Stimulated activated CD8-positive, alpha-beta memory T cell treated with anti-CD3 and anti-CD28 coated beads, Interleukin-2, amount 100 ng/mL, for 48 hours (primary cell): ENCODE measurements at places on chromosomes 3 and 15.

DNA sequence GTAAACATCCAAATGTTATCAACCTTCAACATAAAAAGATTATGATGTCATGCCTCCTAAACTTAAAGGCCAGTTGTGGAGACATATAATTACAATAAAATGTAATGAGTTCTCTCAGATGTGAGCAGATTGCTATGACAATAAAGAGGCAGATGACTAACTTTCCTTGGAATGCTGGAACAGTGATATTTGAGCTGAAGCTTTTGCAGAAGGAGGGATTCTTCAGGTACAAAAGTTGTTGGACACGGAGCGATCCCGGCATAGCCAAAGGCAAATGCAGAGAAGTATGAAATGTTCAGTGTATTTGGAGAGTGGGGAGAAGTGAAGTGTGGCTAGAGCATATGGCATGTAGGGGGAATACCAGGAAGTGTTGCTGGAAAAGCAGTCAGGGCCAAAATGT lies 520.1 kb downstream of the FGF12 start:
- DNase-seq, result no peak

- no peak for DNase-seq
Measured at GRCh38 chr3:123788710-123789109, 95.4 kb downstream of the MYLK start.

- DNase-seq, result no peak
Measured at GRCh38 chr15:42284551-42284950, 11.3 kb upstream of the TMEM87A start.

- no peak for DNase-seq
Measured at GRCh38 chr3:156176048-156176447, 55.7 kb downstream of the KCNAB1 start.

DNA sequence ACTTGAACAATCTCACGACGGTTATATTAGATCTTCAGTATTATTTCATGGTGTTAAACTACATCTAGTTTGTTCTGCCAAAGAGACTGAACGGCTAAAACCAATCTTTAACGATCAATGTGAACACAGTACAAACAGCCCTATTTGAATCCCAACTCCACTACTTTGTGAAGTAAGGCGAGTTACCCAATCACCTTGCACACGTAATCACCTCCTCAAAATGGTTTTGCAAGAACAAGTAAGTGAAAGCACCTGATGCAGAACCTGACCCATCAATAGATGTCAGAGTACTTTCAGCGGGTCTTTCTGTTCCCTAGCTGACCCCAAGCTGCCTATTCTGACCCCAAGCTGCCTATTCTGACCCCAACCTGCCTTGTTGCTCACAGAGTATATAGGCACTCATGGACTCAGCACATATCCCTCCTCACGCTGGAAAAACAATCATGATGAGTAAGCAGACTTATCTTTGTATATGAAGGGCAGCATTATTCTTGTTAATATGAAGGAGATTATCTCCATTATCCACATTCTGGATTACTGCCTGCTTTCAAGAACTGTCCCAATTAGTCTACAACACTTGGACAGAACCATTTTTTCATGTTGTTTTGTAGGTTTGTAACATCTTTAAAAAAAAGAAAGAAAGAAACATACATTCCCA lies 3.7 kb downstream of the KPNA1 start:
- no peak for DNase-seq

- DNase-seq, result no peak
Measured at GRCh38 chr15:63986751-63987341, 59.4 kb downstream of the DAPK2 start.

- DNase-seq, result no peak
Measured at GRCh38 chr3:124617177-124617576, 113.1 kb upstream of the UMPS start.

GRCh38 chr3:53887446-53887845 lies 4.2 kb downstream of the SELENOK start:
- no peak for DNase-seq

DNA sequence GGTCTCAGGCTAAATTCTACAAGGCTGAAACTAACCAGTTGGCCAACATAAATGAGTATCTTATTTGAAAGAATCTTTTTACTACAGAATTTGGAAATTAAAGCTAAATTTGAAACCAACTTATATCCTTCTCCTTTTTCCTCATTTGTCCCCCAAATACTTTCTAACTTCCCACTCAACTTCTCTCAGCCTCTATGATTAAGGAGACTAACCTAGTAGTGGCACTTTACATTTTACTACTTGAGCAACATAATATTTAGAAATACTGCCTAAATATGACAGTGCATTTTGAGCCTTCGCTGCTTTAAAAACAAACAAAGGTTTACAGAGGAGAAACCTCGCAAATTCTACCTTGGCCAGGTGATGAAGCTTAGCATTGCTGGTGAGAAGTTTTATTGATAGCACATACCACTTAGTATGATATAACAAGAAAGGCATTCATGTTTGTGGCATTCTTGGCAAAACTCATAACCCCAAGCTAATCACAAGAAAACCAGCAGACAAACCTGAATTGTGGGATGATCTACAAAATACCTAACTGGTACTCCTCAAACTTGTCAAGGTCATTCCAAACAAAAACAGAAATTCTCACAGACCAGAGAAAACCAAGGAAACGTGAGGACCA lies 432.1 kb upstream of the CFAP20DC start:
- DNase-seq, result no peak

GRCh38 chr3:66211779-66212178 lies 9.0 kb upstream of the SLC25A26 start:
- DNase-seq, result no peak

- DNase-seq, result no peak
Measured at GRCh38 chr3:65485826-65486469, 552.8 kb downstream of the MAGI1 start.

GRCh38 chr3:86973440-86973839 lies 17.5 kb downstream of the VGLL3 start:
- no peak for DNase-seq

GRCh38 chr3:120688121-120688520 lies 6.1 kb upstream of the HGD start:
- DNase-seq, result no peak

GRCh38 chr3:178060407-178060806 lies 475.8 kb upstream of the KCNMB2 start:
- DNase-seq, result no peak

- DNase-seq, result no peak
Measured at GRCh38 chr3:83928903-83929302, 1029.9 kb upstream of the CADM2 start.

DNA sequence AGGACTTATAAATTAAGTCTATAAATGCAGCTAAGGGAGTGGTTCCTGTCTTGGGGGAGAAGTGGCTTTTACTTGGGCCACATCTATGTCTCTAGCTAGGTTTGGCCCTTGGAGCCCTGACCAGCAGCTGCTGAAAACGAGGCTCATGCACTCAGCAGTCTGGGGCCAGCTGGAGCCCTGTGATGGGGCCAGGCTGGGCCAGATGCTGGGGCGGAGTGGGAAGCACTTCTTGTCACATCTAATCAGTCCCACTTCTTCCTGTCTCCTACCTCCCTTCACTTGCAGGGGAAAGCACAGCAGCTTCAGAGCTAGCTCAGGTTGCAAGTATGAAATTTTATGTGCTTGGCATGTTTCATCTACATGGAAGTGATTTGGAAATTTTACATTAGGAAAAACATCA lies 209.9 kb upstream of the ROPN1 start:
- no peak for DNase-seq

GRCh38 chr3:196202516-196202970 lies 8.7 kb downstream of the ZDHHC19 start:
- DNase-seq, result no peak

DNA sequence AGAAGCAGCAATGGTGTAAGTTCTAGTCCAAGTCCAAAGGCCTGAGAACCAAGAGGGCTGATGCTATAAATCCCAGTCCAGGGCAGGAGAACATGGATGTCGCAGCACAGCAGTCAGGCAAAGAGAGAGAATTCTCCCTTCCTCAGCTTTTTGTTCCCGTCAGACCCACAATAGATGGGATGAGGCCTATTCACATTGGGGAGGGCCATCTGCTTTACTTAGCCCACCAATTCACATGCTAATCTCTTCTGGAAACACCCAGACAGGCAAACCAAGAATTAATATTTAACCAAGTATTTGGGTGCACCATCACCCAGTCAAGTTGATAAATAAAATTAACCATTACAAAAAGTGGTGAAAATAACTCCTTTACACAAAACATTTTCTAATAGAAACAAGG lies 511.7 kb upstream of the UBE2E2 start:
- no peak for DNase-seq

GRCh38 chr3:194045289-194045688 lies 90.7 kb upstream of the HES1 start:
- DNase-seq, result no peak

DNA sequence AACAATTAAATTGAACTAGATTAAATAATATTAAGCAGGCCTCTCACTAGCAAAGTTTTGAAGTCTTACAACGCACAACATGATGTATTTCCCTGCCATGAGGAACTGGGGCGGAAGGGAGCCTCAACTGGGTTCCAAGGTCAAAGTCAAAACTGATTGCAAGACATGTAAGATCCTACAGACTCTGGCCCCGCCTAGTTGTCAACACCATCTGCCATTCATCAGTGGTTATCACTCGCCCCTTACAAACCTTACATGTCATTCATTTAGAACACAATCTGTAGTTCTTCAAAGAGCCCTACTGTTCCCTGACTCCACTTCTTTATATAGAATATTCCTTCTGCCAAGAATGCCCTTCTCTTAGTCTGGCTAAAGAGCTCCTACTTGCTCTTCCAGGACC lies 10.0 kb downstream of the ATP13A3 start:
- no peak for DNase-seq

DNA sequence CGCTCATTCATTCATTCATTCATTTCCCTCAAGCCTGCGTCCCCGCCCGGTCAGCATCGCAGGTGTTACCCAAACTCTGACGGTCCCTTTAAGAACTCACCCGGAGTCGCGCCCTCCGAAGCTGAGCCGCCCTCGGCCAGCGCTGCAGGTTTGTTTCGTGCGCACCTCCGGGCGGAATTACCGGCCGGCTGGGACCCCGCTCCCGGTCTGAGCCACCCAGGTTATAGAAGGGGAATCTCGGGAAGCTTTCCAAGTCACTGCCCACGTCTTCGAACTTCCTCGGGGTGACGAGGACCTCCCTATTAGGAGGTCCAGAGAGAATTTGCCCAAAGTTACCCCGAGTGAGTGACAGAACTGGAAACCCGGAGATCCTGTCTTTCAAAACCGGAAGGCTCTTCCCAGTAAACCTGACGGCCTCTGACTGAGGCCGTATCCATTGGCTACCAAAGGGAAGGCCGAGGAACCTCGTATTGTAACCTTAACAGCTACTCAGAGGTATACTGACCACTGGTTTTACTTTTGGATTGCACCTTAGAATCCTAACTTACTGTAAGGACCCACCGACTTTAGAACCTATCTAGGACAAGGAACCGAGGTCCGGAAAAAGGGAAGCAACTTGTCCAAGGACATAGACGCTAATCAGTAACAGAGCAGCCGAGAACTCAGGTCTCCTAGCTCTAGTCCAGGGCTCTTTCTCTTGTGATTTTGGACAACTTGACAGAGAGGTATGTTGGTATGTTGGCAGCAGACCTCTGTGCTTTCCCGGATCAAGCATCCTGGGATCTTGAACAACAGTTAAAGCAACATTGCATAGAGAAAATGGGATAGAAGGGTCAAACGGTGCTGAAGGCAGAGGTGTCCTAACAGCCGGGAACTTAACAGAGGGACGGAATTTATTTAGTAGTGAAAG lies 788 bp upstream of the DLG1 start:
- DNase-seq, result peak; percentile 15

GRCh38 chr3:180421721-180422120 lies 180.2 kb upstream of the TTC14 start:
- DNase-seq, result no peak

GRCh38 chr15:101203607-101204189 lies 48.1 kb downstream of the CHSY1 start:
- DNase-seq, result no peak

GRCh38 chr3:181056136-181056732 lies 66.7 kb upstream of the DNAJC19 start:
- no peak for DNase-seq

GRCh38 chr3:4546346-4547178 lies 53.4 kb downstream of the ITPR1 start:
- DNase-seq, result no peak

GRCh38 chr15:57134071-57134605 lies 215.7 kb downstream of the TCF12 start:
- DNase-seq, result no peak

- DNase-seq, result no peak
Measured at GRCh38 chr3:25427942-25428788, at the start of gene RARB. TSS of gene RARB (plus strand) at chr3:25428263. CDS start at chr3:25428732, 469 bp downstream.

DNA sequence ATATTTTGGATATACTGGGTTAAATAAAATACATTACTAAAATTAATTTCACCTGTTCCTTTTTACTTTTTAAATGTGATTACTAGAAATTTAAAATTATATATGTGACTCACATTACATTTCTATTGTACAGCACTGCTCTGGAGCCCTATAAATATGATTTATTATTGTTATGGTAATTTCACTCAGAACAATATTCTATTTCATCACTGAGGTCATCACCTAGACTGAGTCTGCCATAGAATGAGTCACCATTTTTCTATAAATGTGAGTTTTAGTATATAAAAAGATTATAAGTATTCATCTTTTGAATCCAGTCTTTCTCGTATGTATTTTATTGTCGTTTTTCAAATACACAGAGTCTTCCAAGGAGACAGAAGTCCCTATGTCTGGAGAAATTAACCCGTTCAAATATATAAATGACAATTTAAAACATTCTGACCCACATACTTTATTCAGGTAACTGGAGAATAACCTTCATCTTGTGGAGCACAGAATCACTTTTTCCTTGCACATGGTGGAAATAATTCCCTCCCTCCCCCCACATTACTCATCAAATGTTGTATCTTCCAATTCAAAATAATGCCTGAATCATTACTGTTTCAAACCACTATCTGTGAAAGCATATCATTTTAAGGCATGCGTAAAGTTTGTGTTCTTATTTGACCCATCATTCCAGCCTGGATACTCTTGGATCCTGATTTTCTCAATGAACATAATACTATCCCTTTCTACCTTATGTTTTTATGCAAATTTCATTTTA lies 30.0 kb downstream of the CHST14 start:
- DNase-seq, result no peak
